ENCODE measurements at places on chromosomes 6 and 20. TPM values are rescaled to one million over a fixed set of nuclear protein-coding genes. Genes with fewer than 3 reads are reported as not detected.
A peak's percentile ranks its signal among the peaks of the same experiment; 100 is the strongest.

DNA sequence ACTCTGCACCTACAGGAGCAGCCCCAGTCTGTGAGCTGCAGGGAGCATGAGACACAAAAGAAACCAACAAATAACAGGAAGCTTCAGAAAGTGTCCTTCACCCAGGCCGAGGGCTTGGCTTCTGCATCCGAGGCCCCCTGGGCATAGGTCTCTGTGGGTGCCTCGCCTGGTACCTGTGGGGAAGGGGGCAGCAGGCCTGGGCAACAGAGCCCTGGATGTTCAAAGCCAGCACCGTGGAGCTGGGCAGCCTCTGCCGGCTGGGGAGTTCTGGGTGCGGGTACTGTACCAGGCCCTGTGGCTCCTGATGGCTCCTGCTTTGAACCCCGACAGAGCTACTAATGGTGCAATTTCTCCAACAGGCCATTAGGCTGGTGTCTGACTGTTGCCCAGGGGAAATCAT is 55.7 kb downstream of the TMEM242 start:
- DNase-seq: no peak

The GTSF1L gene
- not detected for polyA plus RNA-seq

- no peak for DNase-seq
These were observed 17.1 kb upstream of the NOL4L start for GRCh38 chr20:32602273-32602672.

The ASIP gene
- polyA plus RNA-seq: not detected

GRCh38 chr6:170080169-170080827 is 210.6 kb downstream of the DLL1 start:
- no peak for DNase-seq

The CBLN4 gene
- polyA plus RNA-seq: not detected

The TMEM74B gene
- 3.7 TPM for polyA plus RNA-seq

GRCh38 chr6:125307964-125308615 is 6.3 kb upstream of the HDDC2 start:
- DNase-seq: no peak

DNA sequence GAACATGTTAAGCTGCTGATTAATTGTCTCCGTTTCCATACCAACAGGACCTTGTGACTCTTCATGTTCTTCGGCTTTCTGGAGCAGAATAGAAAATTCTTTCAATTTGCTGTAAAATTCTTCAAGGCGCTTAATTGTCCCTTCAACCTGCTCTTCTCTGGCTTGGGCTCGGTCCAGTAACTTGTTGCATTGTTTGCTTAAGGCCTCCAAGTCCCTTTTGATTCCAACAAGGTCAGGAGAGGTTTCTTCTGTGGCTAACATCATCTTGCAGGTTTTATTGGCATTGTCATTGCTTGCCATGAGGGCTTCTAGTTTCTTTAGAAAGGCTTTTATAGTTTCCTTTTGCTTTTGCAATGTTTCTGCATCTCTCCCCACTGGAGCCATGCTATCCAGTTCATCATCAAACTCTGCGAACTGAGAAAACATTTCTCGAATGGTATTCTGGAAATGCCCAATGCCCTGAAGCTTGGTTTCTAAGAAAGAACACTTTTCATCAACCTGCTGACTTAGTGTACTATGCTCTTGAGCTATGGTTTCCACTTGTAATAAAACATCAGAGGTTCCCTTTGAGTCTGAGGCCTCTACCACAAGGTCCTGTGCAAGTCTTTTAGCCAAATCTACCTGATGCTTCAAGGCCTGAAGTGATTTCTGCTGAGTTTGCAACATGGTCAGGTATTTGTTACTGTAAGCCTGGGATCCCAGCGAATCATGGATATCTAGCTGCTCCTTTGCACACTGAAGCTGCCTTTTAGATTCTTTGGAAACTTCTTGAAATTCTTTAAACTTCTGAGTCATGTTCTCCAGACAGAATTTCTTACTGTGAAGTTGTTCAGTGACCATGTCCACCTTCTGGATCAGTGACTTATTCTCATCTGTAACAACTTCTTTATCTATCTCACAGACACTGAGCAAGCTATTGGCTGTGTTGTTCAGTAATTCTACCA is 90.2 kb downstream of the DST start:
- DNase-seq: no peak

DNA sequence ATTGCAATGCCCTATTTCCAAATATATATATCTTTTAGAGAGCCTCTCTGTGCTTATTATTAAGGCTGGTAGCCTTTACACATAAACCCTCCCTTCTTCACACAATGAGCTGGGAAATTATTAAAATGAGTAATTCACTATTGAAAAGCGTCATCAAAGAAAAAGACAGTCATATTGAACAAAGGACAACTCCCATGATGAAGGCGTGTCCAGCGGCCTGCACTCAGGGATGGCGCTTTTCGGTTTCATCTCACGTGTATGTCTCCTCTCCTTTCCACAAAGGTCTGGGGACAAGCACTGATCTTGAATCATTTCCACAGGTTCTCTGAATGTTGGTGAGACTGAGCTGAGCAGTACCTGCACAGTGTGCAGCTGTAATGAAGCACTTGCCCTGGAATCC is 3.5 kb downstream of the SERPINB9 start:
- no peak for DNase-seq

- DNase-seq: no peak
These were observed 605 bp upstream of the PPP1R16B start for GRCh38 chr20:38804682-38805501.

DNA sequence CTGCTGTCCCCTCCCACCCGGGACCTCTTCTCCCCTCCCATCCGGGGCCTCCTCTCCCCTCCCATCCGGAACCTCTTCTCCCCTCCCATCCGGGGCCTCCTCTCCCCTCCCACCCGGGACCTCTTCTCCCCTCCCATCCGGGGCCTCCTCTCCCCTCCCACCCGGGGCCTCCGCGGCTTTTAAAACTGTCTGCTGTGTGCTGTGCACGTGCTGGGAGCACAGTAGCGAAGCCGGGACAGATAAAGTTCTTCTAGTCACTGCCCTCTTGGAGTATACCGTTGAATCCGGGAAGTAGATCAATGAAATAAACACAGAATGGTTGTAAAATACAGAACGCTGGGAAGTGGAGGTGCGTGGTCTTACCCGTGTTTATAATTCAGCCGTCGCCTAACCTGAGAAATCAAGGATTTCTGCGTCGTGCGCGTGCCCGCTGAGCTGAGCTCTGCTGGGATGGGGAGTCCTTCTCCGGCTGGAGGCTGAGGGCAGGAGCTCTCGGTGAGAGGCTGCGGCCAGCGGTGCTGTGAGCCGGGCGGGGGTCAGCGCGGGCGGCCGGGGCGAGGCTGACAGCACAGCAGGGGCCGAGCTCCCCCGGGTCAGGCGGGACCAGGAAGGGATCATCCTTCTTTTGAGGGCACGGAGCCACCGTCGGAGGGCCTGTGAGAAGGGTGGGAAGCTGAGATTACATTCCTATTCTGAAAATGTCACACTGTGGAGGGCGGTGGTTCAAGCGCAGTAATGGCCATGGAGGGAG is 19.6 kb upstream of the KIF25 start:
- no peak for DNase-seq

DNA sequence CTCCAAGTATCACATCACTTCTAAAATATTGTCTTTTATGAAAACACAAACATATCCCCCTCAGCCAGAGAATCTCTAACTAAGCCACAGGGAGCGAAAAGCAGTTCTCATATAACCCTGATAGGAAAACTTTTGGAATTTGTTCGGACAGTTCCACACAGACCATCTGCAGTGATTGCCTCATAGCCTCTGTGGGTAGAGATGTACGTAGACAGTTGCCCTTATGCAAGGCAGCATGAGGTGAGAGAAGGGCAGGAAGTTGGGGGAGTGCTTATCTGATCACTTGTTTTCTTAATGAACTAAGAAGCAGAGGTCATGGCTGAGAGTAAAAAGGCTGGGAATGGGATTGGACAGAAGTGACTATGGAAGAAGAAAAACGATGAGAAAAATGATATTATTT is 39.6 kb downstream of the SLC23A2 start:
- no peak for DNase-seq

The CENPB gene
- polyA plus RNA-seq: 106 TPM

- no peak for DNase-seq
These were observed 91.7 kb downstream of the GJA10 start for GRCh38 chr6:89985751-89986493.

- peak; percentile 42 for DNase-seq
These were observed 1.4 kb downstream of the GFOD1 start for GRCh38 chr6:13485923-13486562.

GRCh38 chr20:5463007-5463686 is 146.4 kb upstream of the PROKR2 start:
- no peak for DNase-seq

The MYB gene
- polyA plus RNA-seq: 0.27 TPM

GRCh38 chr20:6420336-6420735 is 297.5 kb upstream of the FERMT1 start:
- no peak for DNase-seq

The FGD2 gene
- not detected for polyA plus RNA-seq
